ENCODE measurements at places on chromosomes 11 and 22.

GRCh38 chr11:44671234-44671633, 55.5 kb upstream of the TSPAN18 start:
- no peak for DNase-seq

DNA sequence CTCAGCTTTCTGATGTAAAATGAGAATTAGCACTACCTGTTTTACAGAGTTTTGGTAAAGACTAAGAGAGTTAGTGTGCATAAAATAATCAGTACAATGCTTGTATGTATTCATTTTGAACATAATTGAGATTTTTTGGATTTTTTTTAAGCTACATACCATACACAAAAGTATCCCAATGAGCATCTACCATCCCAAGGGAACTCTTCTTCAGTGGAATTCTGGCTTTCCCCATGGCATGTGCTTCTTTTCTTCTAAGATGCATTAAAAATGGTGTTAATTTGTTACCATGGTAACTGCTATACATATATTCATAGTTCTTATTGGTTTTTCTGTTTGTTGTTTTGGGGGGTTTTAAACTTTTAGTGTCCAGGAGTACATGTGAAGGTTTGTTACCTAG, 17.7 kb downstream of the OR8D1 start:
- DNase-seq: no peak

- DNase-seq: no peak
Measured at GRCh38 chr11:84264066-84264465, 977.9 kb upstream of the CCDC90B start.

GRCh38 chr11:8289492-8289918, 25.8 kb upstream of the LMO1 start:
- DNase-seq: no peak

- DNase-seq: no peak
Measured at GRCh38 chr11:74212533-74212932, 41.4 kb downstream of the PPME1 start.

GRCh38 chr11:62140304-62141110, 16.7 kb downstream of the INCENP start:
- no peak for DNase-seq

- no peak for DNase-seq
Measured at GRCh38 chr22:37661160-37661924, 2.8 kb downstream of the PDXP start.

DNA sequence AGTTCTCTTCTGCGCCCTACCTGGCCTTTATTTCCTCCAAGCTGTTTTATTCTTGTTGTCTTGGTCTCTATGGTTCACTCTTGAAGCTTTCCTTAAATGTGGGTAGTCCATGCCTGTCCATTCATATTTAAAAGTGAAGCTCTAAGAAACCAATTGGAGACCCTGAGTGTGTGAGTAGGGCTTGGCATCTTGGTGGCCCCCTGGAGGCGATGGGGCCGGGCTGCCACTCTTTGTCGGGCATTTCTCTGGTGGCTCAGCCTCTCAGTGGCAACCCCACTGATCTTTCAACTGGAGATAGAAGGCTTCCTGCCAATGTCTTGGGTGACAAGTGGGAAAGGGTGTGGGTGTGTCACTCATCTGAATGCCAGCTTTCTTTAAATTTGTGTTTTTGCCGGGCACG, 9.1 kb downstream of the TRPT1 start:
- DNase-seq: no peak

DNA sequence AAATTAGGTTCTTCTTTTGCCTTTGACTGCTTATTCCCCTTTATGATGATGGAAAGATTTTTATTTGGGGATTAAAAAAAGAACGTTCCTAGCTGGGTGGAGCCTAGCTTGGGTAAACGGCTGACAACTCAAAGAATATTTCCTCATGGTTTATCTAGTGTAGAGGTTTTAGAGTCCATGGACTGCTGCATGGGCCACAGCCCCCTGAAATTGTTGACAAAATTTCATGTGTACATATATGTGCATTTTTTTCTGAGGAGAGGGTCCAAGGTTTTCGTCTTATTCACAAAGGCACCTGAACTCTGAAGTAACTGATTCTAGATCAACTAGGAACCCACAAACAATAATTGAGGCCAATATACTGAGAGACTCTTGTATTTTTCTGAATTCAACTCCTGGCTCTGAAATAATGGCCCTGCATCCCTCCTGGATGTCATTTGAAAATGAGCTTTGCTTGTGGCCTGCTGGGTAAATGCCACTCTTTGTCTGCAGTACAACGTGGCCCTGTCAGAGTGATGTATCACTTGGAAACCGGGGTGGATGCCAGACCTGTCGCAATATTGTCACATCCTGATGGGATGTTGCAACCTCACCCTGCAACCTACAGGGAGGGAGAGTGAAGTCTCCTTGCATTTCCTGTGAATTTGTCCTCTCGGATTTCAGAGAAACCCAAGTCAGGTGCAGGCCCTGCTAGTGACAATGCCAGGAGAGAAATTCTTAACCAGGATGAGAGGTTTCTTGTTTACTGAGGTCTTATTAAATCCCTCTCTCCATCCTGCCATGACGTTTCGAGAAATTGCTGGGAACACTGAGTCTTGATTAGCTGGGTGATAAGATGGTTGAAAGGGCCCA, 33.8 kb downstream of the EHF start:
- DNase-seq: no peak

GRCh38 chr22:50272044-50272802, 2.0 kb upstream of the MAPK11 start:
- DNase-seq: no peak

- DNase-seq: no peak
Measured at GRCh38 chr11:10982704-10983510, 125.1 kb upstream of the ZBED5 start.

GRCh38 chr11:61746442-61747191, 5.8 kb upstream of the MYRF start:
- DNase-seq: no peak

- no peak for DNase-seq
Measured at GRCh38 chr11:128474036-128474874, 113.1 kb downstream of the ETS1 start.

GRCh38 chr11:62607714-62608113, 4.9 kb downstream of the EML3 start:
- no peak for DNase-seq

- DNase-seq: no peak
Measured at GRCh38 chr11:2689651-2690575, 9.9 kb downstream of the KCNQ1OT1 start.

DNA sequence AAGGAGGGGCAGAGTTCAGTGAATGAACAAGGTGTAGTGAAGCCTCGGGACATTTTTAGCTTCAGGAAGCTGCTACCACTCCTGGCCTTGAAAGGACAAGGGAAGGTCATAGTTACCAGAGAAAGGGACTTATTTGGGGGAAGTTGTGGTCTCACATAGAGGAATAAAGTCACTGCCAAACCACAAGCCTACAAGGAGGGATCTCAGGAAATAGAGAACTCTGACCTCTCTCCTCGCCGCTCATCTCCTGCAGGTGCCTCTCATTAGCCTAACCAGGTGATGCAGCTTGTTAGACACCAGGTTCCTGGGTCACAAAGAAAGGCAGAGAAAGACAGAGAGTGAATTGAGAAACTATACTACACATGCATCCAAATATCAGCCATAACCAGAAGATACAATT, 14.3 kb upstream of the TOLLIP start:
- no peak for DNase-seq

GRCh38 chr11:106173291-106173690, 95.8 kb downstream of the AASDHPPT start:
- DNase-seq: no peak

- DNase-seq: no peak
Measured at GRCh38 chr11:64996710-64997380, at the start of gene BATF2. BATF2 (minus strand) TSS chr11:64996971; CDS start chr11:64996914, 57 bp downstream.

DNA sequence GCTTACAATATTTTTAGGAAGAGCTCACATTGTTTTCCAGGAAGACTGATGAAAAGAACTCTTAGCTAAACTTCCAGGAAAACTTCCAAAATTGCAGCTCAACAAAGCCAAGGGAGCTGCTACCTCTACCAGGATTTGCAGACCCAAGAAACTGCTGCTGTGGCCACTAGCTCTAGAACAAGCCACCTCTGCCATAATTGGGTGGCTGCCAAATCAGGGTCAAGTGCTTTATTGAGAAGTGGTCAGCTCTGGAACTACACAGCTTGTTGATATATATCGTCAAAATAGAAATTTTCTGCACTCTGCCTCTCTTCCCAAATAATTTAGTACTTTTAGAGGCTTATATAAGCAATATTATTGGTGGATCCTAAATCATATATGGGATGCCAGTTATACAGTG, 371.8 kb upstream of the CHORDC1 start:
- no peak for DNase-seq

Measured in activated CD4-positive, alpha-beta T cell treated with anti-CD3 and anti-CD28 coated beads for 4 hours (primary cell).